Right ventricle myocardium inferior (tissue), 1 donor: ENCODE measurements at places on chromosomes 4 and X. TPM values are rescaled to one million over a fixed set of nuclear protein-coding genes. Genes with fewer than 3 reads are reported as not detected.

Gene PDCL2
- not detected for total RNA-seq

Gene ASB12
- total RNA-seq = 2.5 TPM

Gene RNF175
- 0.30 TPM for total RNA-seq

Gene MAOA
- 102 TPM for total RNA-seq

Gene RAB41
- not detected for total RNA-seq

Gene CITED1
- not detected for total RNA-seq

Gene XPNPEP2
- 0.68 TPM for total RNA-seq

Gene ASB11
- 85.9 TPM for total RNA-seq

Gene FGFBP1
- not detected for total RNA-seq

Gene LNX1
- total RNA-seq = 11.2 TPM

Gene RBM47
- total RNA-seq = 4.7 TPM

Gene TGIF2LX
- not detected for total RNA-seq

Gene NWD2
- total RNA-seq = 0.08 TPM

Gene BTC
- 0.16 TPM for total RNA-seq

Gene BEND4
- 0.05 TPM for total RNA-seq

Gene BMP3
- not detected for total RNA-seq

Gene PAK3
- total RNA-seq = 0.60 TPM

Gene C4orf50
- not detected for total RNA-seq

Gene HS6ST2
- total RNA-seq = 0.08 TPM

Gene PLXNB3
- total RNA-seq = 2.3 TPM

Gene DTHD1
- not detected for total RNA-seq

Gene SLITRK4
- 0.38 TPM for total RNA-seq

Gene STPG2
- 0.43 TPM for total RNA-seq

Gene GRIA3
- 0.73 TPM for total RNA-seq

Gene RENBP
- total RNA-seq = 8.8 TPM

Gene TNMD
- total RNA-seq = 0.19 TPM

Gene AMER1
- total RNA-seq = 4.1 TPM

Gene ENPEP
- total RNA-seq = 4.1 TPM

Gene PDE6B
- 1.7 TPM for total RNA-seq

Gene KCNE5
- total RNA-seq = 0.43 TPM

Gene MAGEC3
- total RNA-seq = not detected

Gene ZNF827
- total RNA-seq = 11.9 TPM

Gene CABS1
- not detected for total RNA-seq

Gene NDP
- not detected for total RNA-seq

Gene RAB40A
- not detected for total RNA-seq

Gene PHOX2B
- not detected for total RNA-seq

Gene LAP3
- total RNA-seq = 56.9 TPM

Gene RIBC1
- 0.62 TPM for total RNA-seq

Gene ADRA2C
- 6.9 TPM for total RNA-seq

Gene PITX2
- not detected for total RNA-seq

Gene EDA
- total RNA-seq = 12.4 TPM

Gene FAAH2
- 0.24 TPM for total RNA-seq

Gene KLHL8
- total RNA-seq = 12.0 TPM

Gene GASK1B
- total RNA-seq = 68.6 TPM

Gene ARR3
- not detected for total RNA-seq

Gene MCTS1
- 33.8 TPM for total RNA-seq
